ENCODE measurements at places on chromosomes 16 and 17. TPM values are rescaled to one million over a fixed set of nuclear protein-coding genes. Genes with fewer than 3 reads are reported as not detected.

DNA sequence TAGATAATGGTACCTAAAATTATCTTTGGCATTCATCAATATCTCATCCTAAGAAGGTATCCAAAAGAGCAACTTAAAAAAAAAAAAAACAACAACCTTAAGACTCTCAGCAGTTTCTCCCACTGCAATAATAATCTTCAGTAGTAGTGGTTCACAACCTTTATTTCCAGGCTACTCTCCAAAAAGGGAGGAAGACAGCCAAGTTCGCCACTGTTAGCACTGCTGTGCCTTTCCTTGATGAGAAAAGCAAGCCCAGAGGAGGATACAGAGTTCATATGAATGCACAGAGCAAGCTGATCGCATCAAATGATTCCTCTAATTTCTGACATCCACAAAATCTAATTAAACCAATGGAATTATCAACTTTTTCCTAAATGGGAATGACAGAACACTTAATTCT lies 199.4 kb downstream of the AATF start:
- DNase-seq = no peak
- H3K4me3 ChIP-seq = no peak overlapping the region
- peaks cover 29% of the 10 kb centered on the region for H3K36me3 ChIP-seq
- H3K27me3 ChIP-seq = no peaks in the 10 kb centered on the region
- peaks cover 14% of the 10 kb centered on the region for H3K4me1 ChIP-seq

DNA sequence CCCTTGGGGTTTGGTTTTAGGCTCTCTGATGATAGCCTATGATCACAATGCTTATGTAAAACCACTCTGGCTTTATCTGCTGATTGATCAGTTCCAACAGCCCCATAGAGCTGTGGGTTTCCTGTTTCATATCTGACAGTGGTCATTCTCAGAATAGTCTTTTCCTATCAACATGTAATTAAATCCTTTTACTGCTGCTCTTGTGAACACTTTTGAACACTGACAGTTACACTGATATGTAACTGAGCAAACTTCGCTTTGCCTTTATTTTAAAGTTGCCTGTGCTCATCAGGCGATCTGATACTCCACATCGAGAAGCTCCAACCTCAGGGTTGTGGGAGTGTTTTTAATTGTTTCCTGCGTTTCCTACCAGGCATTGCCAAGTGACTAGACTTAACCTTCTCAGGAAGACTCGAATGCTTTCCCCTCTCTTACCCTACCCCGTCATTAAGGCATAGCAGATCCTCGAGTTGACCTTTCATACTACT lies 17.3 kb upstream of the CLEC18B start:
- H3K4me3 ChIP-seq = no peak overlapping the region
- no peaks in the 10 kb centered on the region for H3K27me3 ChIP-seq
- H3K36me3 ChIP-seq = peaks cover 17% of the 10 kb centered on the region

DNA sequence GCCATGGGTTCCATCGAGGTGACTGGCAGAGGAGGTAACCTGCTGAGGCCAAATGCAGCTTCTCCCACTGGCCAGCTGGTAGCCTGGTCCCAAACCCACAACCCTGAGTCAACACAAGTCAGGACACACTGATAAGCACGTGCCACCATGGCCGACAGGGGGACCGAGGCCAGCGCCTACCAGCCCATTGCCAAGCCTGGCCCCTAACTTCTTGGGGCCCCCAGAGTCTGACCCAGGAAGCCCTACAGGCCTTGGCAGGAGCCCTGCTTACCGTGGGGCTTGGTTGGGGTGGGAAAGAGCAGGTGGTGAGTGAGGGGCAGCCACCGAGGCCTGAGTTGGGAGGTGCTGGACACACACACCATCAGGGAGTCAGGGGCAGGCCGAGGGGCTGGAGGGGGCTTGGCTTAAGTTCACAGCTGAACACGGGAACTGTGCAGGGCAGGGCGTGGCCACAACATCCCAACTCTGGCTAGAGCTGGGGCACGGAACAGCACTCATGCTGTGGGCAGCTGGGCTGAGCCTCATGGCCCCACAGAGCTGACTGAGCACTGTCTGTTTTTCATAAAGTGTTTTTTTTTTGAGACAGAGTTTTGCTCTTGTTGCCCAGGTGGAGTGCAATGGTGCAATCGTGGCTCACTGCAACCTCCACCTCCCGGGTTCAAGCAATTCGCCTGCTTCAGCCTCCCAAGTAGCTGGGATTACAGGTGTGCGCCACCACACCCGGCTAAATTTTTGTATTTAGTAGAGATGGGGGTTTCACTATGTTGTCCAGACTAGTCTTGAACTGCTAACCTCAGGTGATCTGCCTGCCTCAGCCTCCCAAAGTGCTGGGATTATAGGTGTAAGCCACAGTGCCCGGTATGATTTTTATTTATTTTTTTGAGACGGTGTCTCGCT lies 5.5 kb downstream of the MRPL28 start:
- H3K27me3 ChIP-seq = peaks cover 5% of the 10 kb centered on the region
- no peak for DNase-seq
- peaks cover 7% of the 10 kb centered on the region for H3K4me1 ChIP-seq
- H3K36me3 ChIP-seq = no peaks in the 10 kb centered on the region
- H3K4me3 ChIP-seq = peak overlapping the region; percentile 15
- no peak overlapping the region for H3K27ac ChIP-seq

The RAB26 gene
- 0.64 TPM for total RNA-seq

The DBNDD1 gene
- total RNA-seq = 4.9 TPM

DNA sequence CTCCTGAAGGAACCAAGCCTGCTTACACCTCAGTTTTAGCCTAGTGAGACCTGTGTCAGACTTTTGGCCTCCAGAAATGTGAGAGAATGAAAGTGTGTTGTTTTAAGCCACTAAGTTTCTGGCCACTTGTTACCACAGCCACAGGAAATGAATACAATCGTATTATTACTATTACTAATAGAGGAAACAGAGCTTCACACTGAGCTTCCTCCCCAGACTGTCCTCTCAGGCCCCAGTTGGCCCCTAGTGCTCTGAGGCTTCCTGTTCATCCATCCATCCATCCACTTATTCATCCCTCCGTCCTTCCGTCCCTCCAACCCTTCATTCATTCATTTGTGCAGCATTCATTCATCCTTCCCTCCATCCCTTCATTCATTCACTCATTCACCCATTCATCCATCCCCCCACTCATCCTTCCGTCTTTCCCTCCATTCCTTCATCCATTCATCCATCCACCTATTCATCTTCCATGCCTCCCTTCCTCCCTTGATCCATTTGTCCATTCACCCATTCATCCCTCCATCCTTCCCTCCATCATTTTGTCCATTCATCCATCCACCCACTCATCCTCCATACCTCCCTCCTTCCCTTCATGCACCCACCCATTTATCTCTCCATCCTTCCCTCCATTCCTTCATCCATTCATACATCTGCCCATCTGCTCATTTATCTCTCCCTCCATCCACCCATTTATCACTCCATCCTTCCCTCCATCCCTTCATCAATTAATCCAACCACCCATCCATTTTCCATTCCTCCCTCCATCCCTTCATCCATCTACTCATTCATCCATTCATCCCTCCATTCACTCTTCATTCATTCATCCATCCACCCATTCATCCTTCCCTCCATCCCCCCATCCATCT lies 95.0 kb downstream of the FOXL1 start:
- H3K36me3 ChIP-seq = no peaks in the 10 kb centered on the region
- H3K27ac ChIP-seq = no peak overlapping the region
- DNase-seq = no peak
- H3K4me1 ChIP-seq = peaks cover 26% of the 10 kb centered on the region
- H3K27me3 ChIP-seq = peaks cover 15% of the 10 kb centered on the region

The BTBD17 gene
- total RNA-seq = 12.3 TPM

DNA sequence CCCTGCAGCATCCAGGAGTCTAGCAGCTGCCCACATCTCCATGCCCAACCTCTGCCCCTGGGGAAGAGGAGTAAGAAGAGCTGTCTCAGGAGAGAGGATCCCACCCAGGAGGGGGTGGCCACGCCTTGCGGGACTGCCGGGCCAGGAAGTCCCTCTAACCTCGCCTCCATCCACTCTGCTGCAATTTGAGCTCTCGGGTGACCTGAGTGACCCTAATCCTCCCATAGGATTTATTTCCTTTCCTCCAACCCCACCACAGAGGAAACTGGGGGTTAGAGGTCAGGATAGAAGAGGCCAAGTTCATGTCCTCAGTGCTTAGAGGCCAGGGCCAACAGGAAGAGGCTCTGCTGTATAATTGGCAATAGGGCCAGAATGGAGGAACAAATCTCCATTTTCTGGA lies 22.6 kb upstream of the NGFR start:
- peaks cover 43% of the 10 kb centered on the region for H3K27me3 ChIP-seq
- peaks cover 70% of the 10 kb centered on the region for H3K4me1 ChIP-seq
- peak; percentile 34 for DNase-seq
- no peak overlapping the region for H3K27ac ChIP-seq

The PRKAR1A gene
- 258 TPM for total RNA-seq

GRCh38 chr17:78210111-78210510 lies 3.9 kb upstream of the BIRC5 start:
- no peaks in the 10 kb centered on the region for H3K27me3 ChIP-seq
- H3K36me3 ChIP-seq = no peaks in the 10 kb centered on the region

The CDH15 gene
- total RNA-seq = not detected

- H3K27me3 ChIP-seq = no peaks in the 10 kb centered on the region
- H3K27ac ChIP-seq = no peak overlapping the region
Observed at GRCh38 chr17:14950686-14951085, 314.4 kb downstream of the PMP22 start.

DNA sequence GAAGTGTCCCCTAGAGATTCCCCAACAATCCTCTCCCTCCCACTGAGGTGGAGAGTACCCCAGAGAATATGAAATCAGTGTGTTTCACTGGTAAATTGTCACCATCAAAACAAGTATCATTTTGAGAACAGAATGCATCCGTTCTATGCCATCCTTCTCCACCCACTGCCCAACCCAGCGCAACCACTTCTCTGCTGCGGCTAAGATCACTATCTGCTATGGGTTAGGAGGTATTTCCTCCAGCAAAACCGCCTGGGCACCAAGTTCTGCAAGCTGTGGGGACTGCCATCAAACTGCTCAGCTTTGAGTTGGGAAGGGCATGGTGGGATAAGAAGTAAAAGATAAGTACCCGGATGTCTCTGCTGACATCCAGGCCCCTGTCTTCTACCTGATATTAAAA lies 24.4 kb downstream of the CNTNAP1 start:
- H3K27me3 ChIP-seq = no peaks in the 10 kb centered on the region
- DNase-seq = no peak
- H3K4me1 ChIP-seq = no peaks in the 10 kb centered on the region
- no peak overlapping the region for H3K27ac ChIP-seq

- no peak within 1 kb of the TSS for H3K4me3 ChIP-seq
- no peak within 1 kb of the TSS for H3K27ac ChIP-seq
- no peaks in the 10 kb centered on the region for H3K4me1 ChIP-seq
- H3K36me3 ChIP-seq = no peaks in the 10 kb centered on the region
Observed at GRCh38 chr17:41026715-41027471, at the start of gene KRTAP1-5. Gene KRTAP1-5, minus strand, starts transcription at chr17:41027208. Its CDS starts 53 bp downstream, at chr17:41027155.

DNA sequence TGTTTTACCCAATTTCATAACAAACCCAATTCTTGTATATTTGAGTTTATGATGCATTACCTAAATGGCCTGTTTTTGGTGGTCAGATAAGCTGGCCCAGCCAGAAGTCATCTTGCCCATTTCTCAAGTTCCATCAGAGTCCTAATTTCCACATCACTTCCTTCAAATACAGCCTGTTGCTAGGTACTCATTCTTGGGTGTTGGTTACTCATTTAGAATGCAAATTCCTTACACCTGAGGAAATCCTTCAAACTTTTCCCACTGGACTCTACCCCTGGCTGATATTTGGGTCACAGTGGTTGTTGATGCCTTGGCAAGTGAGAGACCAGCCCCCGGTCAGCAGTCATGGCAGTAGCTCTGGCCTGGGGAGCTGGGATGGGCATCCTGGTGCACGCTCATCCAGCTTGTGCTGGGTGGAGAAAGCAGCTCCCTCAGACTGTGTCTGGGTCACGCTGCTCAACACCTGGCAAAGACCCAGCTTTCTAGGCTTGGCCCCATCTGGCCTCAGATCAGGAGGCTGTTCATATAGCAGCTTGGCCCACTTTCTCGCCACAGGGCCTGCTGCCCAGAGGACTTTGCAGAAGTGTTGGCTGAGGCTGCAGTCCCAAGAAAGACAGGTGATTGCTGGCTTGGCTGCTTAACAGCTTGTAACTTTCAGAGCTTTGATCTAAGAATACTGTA lies 25.8 kb downstream of the WSB1 start:
- no peak overlapping the region for H3K4me3 ChIP-seq
- H3K36me3 ChIP-seq = peaks cover 13% of the 10 kb centered on the region
- DNase-seq = no peak

DNA sequence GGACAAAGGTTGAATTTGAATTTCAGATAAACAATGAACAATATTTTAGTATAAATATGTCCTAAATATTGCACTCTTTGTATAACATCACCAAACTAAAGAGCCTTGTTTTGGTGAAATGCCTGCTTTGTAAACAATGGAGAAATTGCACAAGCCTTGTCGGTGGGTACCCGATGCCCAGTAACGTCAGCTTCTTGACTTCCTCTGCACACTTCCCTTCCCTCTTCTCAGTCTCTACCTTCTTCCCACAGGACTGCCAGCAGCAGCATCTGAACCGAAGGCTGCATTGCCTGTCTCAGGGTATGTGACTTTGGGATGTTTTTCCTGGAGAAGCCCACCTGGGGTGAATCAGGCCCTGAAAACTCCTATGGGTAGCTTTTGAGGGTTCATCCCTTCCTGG lies 113.9 kb downstream of the UTP18 start:
- no peak overlapping the region for H3K27ac ChIP-seq
- H3K4me3 ChIP-seq = no peak overlapping the region
- peaks cover 27% of the 10 kb centered on the region for H3K4me1 ChIP-seq
- no peaks in the 10 kb centered on the region for H3K27me3 ChIP-seq

- H3K4me1 ChIP-seq = no peaks in the 10 kb centered on the region
- DNase-seq = no peak
- H3K27ac ChIP-seq = no peak overlapping the region
- H3K4me3 ChIP-seq = no peak overlapping the region
- H3K36me3 ChIP-seq = peaks cover 5% of the 10 kb centered on the region
Observed at GRCh38 chr17:82184761-82185160, 27.9 kb downstream of the CCDC57 start.
